ENCODE measurements at places on chromosomes 5 and 9. TPM values are rescaled to one million over a fixed set of nuclear protein-coding genes. Genes with fewer than 3 reads are reported as not detected.

TMC1 gene
- not detected for total RNA-seq

GMCL2 gene
- total RNA-seq = not detected

MELK gene
- 75.9 TPM for total RNA-seq

RNF44 gene
- total RNA-seq = 27.6 TPM

LHX3 gene
- 0.14 TPM for total RNA-seq

CA9 gene
- 6.6 TPM for total RNA-seq

PCDHGB4 gene
- 0.87 TPM for total RNA-seq

SLC4A9 gene
- not detected for total RNA-seq

SLC34A1 gene
- not detected for total RNA-seq

LRRC70 gene
- not detected for total RNA-seq

TAF1L gene
- not detected for total RNA-seq

TEX48 gene
- not detected for total RNA-seq

ELAVL2 gene
- total RNA-seq = not detected

GKAP1 gene
- total RNA-seq = 5.8 TPM

PLAC8L1 gene
- total RNA-seq = not detected

PCDHGA1 gene
- 0.30 TPM for total RNA-seq

LPAR1 gene
- 21.3 TPM for total RNA-seq

PHF24 gene
- total RNA-seq = 0.09 TPM

GPR151 gene
- not detected for total RNA-seq

UBE2B gene
- total RNA-seq = 71.6 TPM

LCN6 gene
- total RNA-seq = not detected

ZNF462 gene
- 3.6 TPM for total RNA-seq

GFI1B gene
- not detected for total RNA-seq

ANKRD34B gene
- 0.25 TPM for total RNA-seq

SPATA31C2 gene
- total RNA-seq = not detected

CATSPER3 gene
- 0.40 TPM for total RNA-seq

OGN gene
- total RNA-seq = not detected

GABRA6 gene
- total RNA-seq = not detected

EGFL7 gene
- total RNA-seq = 51.0 TPM
